ENCODE measurements at places on chromosomes 7 and 10. TPM values are rescaled to one million over a fixed set of nuclear protein-coding genes. Genes with fewer than 3 reads are reported as not detected.

ACTR3C gene
- total RNA-seq = 3.4 TPM

DPP6 gene
- total RNA-seq = not detected

SOSTDC1 gene
- not detected for total RNA-seq

WDR86 gene
- total RNA-seq = 6.2 TPM

LIPM gene
- total RNA-seq = not detected

MMD2 gene
- not detected for total RNA-seq

NAT16 gene
- not detected for total RNA-seq

PRLHR gene
- total RNA-seq = not detected

FXYD4 gene
- total RNA-seq = not detected

NPTX2 gene
- not detected for total RNA-seq

All from CD4-positive, alpha-beta T cell (primary cell).